ENCODE measurements at places on chromosomes 12 and 14.

- no peak for DNase-seq
Observed at GRCh38 chr14:60196291-60196690, 31.1 kb upstream of the DHRS7 start.

GRCh38 chr12:70070494-70071007, 172.7 kb upstream of the CNOT2 start:
- DNase-seq, result no peak

- no peak for DNase-seq
Observed at GRCh38 chr14:89672636-89673511, 255.8 kb upstream of the FOXN3 start.

GRCh38 chr14:104337351-104337750, 199.0 kb downstream of the KIF26A start:
- no peak for DNase-seq

DNA sequence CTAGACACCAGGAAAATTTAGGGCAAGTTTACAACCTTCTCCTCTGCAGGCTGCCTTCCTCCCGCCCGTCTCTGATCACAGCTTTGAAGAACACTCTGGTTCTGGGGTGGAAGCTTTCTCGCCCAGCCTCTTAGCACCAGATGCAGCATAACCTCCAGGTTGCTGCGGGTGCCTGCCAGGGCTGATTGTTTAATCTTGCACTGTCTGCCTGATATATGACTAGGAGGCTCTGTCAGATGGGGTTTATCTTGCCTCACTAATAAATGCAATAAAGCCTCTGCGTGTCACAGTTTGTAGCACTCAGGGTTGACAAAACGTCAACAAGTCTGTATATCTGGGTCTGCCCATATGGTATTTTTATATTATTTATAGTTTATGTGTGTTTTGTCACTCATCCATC, 388.2 kb downstream of the FUT8 start:
- no peak for DNase-seq

- DNase-seq, result no peak
Observed at GRCh38 chr12:51021694-51022093, 4.5 kb downstream of the SLC11A2 start.

DNA sequence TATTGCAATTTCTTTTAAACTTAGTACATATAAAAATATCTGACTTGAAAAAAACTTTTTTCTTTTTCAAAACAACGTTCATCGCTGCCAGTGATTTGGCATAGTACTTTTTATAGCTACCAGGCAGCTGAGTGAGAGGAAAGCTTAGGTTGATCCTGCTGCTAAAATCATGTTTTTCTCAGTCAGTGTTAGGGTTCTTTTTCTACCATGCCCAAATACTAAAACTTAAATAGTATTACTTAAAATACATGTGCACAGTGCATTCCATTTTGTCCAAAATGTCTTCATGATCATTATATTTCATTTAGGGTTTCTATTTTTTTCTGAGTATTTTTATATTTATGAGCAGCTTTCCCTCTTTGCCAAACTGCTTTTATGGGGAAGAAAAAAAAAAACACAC, 123.8 kb downstream of the PDZRN4 start:
- DNase-seq, result no peak

GRCh38 chr12:54306925-54307741, 6.3 kb upstream of the NFE2 start:
- no peak for DNase-seq

DNA sequence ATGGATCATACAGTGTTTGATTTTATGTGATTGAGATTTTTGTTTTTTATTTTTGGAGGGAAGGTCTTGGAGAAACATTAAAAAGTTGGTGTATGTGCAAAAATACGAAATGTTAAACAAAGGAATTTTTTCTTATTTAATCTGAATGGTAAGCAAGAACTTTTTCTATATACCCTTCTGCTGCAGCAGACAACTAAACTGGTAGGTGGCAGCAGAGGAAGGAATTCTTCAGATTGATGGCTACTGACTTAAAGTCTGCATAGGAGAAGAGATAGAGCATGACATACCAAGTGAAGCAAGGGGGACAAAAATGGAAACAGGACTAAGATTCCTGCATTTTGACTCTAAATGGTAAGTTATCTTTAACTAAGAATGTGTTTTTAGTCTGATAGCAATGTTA, 42.0 kb upstream of the A2ML1 start:
- peak; percentile 25 for DNase-seq

- DNase-seq, result no peak
Observed at GRCh38 chr14:56137453-56137807, 19.2 kb downstream of the PELI2 start.

DNA sequence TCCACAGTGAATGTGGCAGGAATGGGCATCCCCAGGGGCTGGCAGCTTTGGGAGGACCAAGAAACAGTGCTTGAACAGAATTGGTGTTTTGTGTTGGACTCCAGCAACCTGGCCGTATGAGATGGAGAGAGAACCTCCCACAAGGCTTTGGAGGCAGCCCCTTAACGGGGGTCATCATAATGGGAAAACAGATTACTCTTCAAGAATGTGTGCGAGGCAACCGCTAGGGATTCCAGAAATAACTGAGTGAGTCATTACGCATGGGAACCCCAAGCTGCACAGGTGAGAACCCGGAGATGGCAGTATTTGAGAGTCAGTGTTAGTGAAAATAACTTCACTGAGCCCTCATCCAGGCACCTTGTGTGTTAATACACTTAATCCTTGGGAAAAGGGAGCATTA, 567.8 kb upstream of the TBX3 start:
- DNase-seq, result no peak

- no peak for DNase-seq
Observed at GRCh38 chr14:76323331-76324050, 52.4 kb upstream of the ESRRB start.

- peak; percentile 58 for DNase-seq
Observed at GRCh38 chr12:674272-674781, 11.1 kb upstream of the NINJ2 start.

GRCh38 chr12:26428420-26428819, 233.0 kb downstream of the SSPN start:
- DNase-seq, result no peak

- no peak for DNase-seq
Observed at GRCh38 chr12:90023207-90023900, 314.7 kb upstream of the ATP2B1 start.

GRCh38 chr12:29110506-29111442, 38.3 kb upstream of the FAR2 start:
- DNase-seq, result no peak

DNA sequence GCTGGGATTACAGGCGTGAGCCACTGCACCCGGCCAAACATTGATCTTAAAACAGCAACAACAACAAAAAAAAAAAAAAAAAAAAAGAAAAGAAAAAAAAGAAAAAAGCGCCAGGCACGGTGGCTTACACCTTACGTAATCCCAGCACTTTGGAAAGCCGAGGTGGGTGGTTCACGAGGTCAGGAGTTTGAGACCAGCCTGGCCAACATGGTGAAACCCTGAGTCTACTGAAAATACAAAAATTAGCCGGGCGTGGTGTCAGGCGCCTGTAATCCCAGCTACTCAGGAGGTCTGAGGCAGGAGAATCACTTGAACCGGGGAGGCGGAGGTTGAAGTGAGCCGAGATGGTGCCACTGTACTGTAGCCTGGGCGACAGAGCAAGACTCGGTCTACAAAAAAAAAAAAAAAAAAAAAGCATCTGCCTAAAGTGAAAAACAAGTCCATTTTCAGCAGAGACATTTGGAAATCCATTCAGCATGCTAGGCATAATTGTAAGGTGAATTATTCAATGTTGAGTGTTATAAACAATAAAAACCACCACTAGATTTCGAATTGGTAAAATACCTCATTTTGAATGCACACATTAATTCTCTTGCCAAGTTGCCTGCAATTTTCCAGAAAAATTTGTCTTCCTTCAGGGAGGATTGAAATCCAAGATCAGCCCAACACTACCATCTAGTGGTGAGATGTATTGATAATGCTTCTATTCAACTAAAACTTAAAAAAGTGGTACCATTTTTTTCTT, 8.0 kb upstream of the CERS5 start:
- DNase-seq, result peak; percentile 22

GRCh38 chr12:58285551-58285950, 344.2 kb downstream of the ATP23 start:
- no peak for DNase-seq

- DNase-seq, result no peak
Observed at GRCh38 chr12:13007496-13008233, 7.6 kb upstream of the HEBP1 start.

DNA sequence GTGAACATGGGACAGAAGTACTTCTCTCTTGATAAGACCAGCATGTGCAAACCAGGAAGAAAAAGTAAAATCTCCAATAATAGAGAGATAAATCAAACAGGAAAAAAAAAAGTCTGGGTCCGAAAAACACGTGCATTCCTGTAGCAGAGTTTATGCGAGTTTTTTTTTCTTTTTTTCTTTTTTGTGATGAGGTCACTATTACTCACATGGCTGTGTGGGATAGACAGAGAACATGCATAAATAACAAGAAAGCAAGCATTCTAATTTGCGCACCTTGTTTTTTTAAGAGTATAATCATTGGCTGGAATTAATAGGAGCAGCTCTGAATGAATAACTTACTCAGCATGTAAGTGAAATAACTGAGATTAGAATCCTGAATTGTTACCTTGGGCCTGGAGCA, 91.9 kb upstream of the CPM start:
- no peak for DNase-seq

GRCh38 chr12:116262741-116263140, 14.8 kb downstream of the MED13L start:
- DNase-seq, result no peak

DNA sequence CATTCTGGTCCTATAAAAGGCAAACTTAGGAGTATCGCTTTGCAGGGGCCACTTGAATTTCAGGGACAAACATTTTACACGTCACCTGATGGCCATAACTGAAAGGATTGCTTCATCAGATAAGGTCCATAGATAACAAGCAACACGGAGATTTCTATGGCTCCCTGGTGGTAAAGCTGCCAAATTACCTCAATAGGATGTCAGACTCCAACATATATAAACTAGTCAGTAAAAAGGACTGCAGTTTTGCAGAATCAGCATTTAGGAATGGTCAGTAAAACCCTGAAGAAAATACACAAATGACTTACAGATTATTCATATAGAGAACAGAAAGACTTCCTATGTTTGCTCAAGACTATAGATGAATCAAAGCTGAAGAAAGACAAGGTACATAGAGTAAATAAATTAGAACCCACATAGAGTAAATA, 66.1 kb upstream of the GRIP1 start:
- no peak for DNase-seq

DNA sequence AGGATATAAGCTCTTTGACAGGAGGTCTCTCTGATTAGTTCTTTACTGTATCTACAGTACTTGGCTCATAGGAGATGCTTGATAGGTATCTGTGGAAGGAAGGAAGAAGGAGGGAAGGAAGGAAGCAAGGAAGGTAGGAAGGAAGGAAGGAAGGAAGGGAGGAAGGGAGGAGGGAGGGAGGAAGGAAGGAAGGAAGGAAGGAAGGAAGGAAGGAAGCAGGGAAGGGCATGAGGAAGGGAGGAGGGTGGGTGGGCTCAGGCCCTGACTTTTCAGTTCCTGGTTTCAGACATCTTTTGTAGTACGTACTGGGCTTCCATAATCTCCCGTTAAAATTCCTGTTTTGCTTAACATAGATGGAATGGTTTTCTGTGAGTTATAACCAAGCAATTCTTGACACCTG, 175.0 kb upstream of the NUDT4 start:
- DNase-seq, result no peak

GRCh38 chr12:55658635-55659391, 22.1 kb downstream of the OR10P1 start:
- no peak for DNase-seq

DNA sequence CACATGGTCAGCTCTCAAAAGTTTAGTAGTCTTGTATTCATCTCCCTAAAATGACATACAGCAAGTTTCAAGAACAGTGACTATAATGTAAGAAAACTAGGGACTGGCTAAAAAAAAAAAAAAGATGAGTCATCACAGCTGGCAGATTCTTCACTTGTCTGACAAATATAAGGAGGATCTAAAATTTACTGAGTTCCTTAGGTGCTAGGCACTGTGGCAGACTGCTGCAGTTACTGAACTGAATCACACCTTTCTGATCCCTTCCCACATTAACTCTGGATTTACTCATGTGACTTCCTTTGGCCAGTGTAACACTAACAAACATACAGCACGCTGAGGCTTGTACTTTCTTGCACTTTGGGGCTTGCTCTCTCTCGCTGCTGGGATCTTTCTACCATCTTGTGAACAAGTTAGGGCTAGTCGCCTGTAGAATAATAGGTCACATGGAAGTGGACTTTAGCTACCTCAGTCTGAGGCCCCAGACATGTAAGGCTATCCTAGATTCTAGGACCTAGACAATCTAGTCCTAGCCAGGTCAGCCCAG, 32.1 kb downstream of the BAZ1A start:
- DNase-seq, result peak; percentile 10

- no peak for DNase-seq
Observed at GRCh38 chr12:127275416-127275815, 991.6 kb upstream of the TMEM132C start.

- no peak for DNase-seq
Observed at GRCh38 chr14:89178376-89178775, 238.7 kb downstream of the FOXN3 start.

- DNase-seq, result no peak
Observed at GRCh38 chr12:1203735-1204019, 212.7 kb downstream of the ERC1 start.

DNA sequence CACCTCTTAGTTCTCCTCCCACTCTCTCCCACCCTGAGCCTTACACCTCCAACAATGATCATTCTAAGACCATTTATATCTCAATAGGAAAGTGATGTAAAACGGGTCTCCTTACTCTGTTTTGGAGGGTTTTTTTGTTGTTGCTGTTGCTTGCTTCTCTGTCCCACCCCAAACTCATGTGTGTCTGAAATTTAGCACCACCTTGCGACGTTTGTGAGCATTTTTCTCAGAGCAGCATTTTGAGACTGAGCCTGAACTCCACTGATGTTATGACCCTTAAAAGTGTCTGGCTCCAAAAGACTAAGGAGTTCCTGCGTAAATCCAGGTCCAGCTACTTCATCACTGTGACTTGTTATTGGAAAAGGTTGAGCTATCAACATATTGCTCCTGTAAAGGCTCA, 155.0 kb downstream of the DAD1 start:
- DNase-seq, result no peak

GRCh38 chr12:128137140-128137539, 129.8 kb upstream of the TMEM132C start:
- no peak for DNase-seq

- DNase-seq, result peak; percentile 87
Observed at GRCh38 chr14:35534873-35535482, 1.0 kb downstream of the INSM2 start.

DNA sequence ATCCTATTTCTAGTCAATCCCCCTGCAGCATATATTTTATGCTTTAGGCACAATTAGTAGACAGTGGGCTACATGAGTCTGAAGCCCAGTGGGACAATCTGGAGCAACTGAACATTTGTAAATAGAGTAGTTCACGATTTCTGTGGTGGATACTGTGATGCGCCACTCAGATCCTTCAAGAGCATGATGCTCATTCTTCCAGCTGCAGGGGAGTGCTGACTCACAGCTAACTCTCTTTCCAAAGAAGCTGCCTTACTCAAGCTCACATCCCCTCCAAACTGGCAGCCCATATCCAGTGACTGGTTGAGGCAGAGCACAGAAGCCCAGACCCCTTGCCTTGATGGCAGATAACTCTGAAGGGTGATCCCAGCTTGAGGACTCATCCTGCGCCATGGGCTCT, 224.2 kb upstream of the EEA1 start:
- DNase-seq, result no peak
